ENCODE measurements at places on chromosomes 11 and 22.

DNA sequence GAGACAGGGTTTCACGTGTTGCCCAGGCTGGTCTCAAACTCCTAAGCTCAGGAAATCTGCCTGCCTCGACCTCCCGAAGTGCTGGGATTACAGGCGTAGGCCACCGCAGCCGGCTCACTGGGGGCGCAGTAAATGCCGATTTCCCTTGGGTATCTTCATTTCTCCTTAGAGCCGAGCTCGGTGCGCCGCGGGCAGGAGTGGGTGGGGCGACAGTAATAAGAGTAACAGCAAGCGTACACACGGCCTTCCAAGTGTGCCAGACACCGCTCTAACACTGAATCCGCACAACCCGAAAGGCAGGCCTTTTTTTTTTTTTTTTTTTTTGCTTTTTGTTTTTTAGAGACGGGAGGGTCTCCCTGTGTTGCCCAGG, 500 bp upstream of the ADSL start:
- DNase-seq, result peak; percentile 32

- no peak for DNase-seq
These were observed 351.2 kb downstream of the OPCML start for GRCh38 chr11:133181066-133181465.

DNA sequence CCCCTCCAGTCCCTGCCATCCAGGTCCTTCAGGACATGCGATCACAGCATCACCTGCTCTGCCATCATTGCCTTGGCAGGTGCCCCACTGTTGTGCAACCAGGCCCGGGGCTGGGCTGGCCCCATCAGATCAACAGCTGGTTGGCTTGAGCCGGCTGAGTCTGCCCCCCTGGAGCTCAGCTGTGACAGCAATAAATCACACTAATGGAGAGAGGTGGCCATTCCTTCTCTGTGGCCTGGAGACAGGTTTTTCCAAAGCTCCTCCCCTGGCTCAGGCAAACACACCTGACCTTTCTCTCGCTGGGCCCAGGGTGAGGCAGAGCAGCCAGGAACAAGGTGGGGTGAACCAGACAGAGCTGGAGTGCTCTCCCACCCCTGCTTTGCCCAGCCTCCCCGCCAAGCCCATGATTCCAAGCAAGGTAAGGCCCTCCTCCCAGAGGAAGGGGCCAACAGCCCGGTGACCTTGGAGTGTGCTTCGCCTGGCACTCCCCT, 8.9 kb upstream of the FXYD2 start:
- DNase-seq, result no peak

DNA sequence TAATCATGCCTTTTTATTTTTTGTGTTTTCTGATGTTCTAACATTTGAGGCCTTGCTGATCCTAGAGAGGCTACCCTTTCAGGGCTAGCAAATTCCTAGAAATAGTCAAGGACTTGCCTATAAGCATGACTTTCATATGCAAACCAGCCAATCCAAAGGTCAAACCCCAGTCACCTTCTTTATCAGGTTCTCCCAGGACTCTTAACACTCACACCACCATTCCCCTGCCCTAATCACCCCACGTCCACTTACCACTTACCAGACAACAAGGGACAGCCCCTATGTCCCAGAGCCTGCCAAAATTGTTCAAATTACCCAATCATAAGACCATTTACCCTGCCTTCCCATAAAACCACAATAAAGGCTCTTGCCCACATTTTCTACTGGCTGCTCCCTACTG, 1339.8 kb downstream of the LRRC4C start:
- no peak for DNase-seq
